ENCODE measurements at places on chromosomes 4 and X.

DNA sequence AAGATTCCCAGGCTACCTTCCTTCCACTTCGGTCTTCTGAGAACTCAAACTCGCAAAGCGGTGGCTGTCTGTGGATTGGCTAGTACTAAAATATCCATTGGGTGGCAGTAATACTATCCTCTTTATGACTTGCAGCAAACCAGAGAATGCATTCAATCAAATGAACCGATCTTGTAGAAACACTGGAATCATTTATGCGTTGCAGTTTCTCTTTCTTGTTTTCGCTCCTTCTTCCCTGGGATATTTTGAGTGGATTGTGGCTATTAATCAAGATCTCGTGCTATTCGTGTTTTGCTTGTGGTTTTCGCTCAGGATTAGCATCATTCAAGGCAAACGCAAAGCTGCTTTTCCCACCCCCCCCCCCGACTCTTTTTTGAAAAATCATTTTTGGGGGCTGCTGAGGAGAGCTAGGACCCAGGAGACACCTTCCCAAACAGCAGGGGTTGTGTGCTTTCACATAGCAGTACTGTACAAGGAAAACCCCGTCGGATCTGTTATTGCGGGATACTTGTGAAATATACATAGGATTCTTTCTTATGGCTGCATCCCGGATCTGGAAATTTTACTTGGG lies at the start of gene IL1RAPL1:
Gene IL1RAPL1 (plus strand): TSS at position 466 of the 571 bp plus-strand sequence.
- DNase-seq: peak; percentile 24

DNA sequence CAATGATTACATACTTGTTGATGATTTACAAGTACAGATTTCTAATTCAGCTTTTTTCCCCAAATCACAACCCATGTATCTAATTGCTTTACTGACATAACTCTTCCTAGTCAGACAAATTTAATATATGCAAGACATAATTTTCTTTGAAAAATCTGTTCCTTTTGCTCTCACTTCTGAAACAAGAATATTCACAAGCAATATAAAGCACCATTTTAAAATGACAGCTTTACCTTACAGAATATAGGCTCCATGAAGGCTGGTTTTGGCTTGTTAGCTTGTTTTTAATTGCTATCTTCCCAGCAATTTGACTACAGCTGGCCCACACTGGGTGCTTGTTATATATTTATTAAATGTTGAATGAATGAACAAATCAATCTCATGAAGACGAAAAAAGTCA lies 24.5 kb downstream of the GPM6A start:
- no peak for DNase-seq

DNA sequence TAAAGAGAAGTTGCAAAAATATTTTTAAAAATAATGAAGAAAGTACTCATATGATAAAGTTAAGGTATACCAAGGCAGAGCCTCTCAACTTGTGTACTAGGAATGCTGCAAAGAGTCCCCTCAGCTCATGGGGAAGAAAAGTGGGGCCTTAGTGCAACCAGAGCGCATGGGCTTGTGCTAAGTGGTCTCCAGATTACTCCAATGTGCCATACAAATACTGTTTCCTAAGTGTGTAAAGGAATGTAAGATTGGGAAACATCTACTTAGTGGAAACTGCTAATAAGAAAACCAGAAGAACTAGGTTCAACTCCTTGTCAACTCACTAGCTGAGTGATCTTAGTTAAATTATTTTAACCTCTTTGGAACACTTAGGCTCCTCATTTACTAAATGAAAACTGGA lies 39.1 kb downstream of the NAF1 start:
- DNase-seq: no peak

GRCh38 chr4:155712846-155713245 lies 46.0 kb upstream of the GUCY1B1 start:
- DNase-seq: peak; percentile 62

DNA sequence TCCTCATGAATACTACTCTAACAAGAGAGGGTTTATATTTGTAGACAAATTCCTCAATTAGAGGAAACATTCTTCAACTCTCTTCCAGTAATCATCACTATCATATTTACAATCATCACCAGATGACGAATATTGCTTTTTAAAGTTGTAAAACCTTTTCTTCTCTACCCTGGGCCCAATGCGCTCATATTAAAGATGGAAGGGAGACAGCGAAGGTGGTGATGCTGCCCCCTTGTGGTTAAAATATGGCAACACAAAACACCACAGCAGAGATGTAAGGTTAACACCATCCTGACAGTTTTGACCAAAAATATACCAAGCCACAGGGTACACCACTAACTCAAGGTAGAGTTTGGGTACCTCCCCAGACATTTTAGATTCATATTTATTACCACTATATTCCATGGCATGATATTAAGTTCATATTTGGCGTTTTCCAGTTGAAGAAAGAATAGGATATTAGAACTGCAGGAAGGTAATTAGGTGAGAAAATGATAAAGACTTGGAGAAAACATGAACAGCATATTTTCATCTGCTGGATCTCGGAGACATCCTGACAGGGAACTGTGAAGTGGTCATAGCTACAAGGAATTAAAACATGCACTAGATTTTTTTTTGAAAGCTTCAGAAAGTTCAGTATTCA lies 72.8 kb downstream of the SLC9A7 start:
- peak; percentile 71 for DNase-seq

DNA sequence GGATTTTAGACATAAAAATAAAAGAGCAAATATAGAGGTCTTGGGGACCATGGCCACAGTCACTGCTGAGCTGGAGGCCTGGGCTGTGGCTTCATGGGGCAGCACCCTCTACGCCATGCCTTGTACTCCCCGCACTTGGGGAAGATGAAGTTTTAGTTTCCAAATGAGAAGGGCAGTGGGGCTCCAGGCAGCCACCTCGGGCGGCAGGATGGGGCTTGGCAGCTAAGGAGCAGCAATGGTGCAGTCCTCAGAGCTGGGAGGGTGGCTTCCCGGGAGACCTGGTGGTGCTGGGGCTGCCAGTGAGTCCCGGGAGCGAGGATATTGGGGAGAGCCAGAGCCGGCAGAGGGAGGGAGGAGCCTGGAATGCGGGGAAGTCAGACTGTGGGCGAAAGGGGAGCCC lies 2.4 kb downstream of the CXCR3 start:
- DNase-seq: no peak

DNA sequence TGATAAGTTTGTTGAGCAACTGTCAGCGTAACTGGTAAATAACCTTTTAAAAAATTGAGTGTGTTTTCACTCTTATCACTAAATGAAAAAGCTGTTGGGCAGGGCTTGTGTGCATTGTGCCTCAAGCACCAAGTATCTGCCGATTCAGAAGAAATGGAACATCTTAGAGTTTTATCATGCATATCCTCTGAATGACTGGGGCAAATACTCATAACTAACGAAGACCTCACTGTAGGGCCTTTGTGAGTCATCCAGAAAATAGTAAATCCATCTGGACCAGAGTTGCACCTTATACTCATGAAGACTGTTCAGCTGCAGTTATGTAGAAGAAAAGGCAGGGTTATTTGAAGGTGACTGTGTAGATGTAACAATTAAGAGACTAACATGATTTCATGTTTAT lies 222.1 kb downstream of the CAMK2D start:
- no peak for DNase-seq

GRCh38 chr4:184317234-184317918 lies 99.7 kb upstream of the ENPP6 start:
- no peak for DNase-seq

GRCh38 chrX:12162420-12162819 lies 24.1 kb downstream of the FRMPD4 start:
- no peak for DNase-seq

- no peak for DNase-seq
These were observed 427.2 kb downstream of the MAPK10 start for GRCh38 chr4:85932500-85933290.
